ENCODE measurements at places on chromosomes 2 and 18. TPM values are rescaled to one million over a fixed set of nuclear protein-coding genes. Genes with fewer than 3 reads are reported as not detected.

The IGFBP5 gene
- total RNA-seq, result 3.9 TPM

The SATB2 gene
- 13.8 TPM for total RNA-seq

The MATN3 gene
- total RNA-seq, result not detected

The TDRD15 gene
- not detected for total RNA-seq

The LBX2 gene
- total RNA-seq, result 10.1 TPM

The SP140 gene
- total RNA-seq, result 2.6 TPM

The POTEC gene
- not detected for total RNA-seq

The TBR1 gene
- total RNA-seq, result 0.17 TPM

The UPP2 gene
- total RNA-seq, result not detected

- peak; percentile 78 for DNase-seq
Observed at GRCh38 chr18:57803103-57803969, at the start of gene ATP8B1. Gene ATP8B1 (minus strand): TSS chr18:57803315. CDS start chr18:57731807, 71,508 bp downstream.

DNA sequence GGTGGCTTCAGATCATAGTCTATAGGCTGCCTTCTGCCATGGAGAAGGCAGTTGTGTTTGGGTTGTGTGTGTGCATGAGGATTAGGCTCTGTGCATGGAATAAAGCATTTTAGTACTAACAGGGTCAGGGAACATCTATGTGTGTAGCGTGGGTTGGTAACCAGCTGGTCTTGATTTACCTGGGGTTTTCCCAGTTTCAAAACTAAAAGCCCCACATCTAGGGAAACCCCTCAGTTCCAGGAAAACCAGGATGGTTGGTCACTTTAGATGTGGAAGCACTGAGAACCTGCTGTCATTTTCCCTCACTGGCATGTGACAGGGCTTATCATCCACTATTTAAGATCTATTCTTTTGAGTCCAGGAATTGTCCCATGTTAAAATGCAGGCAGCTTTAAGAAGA is 116.3 kb downstream of the POLE4 start:
- no peak for DNase-seq

DNA sequence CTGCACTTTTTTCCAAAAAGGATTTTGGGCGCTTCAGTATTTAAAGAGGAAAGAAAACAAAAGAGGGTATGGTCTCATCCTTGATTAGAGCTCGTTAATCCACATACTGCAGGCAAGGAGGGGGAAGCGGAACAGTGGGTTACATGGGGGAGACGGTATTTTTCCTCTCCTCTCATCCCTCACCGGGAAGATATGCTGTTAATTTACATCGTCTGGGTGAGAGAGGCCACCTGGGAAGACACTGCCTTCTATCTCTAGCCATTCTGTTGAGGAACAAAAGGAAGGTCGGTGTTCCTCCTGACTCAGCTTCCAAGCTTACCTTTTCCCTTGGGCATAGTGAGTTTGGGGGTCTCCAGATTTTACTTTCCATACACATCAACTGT is 52.3 kb downstream of the IMPA2 start:
- no peak for DNase-seq

DNA sequence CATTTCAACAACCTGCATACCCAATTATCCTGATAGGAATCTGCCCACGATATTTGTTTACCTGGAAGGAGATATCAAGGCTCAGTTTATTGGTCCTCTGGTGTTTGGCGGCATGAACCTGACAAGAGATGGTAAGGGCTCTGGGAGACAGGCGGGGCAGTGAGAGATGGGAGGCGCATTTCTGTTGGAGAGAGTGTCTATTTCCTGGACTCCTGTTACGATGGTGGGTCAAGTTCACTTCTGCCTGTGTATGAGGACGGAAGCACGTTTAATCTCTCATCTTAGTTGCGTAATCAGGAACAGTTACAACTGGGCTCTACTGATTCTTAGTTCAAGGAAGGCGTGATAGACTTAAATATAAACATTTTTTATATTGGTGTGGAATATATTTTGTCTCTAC is 8.9 kb downstream of the PDCL3 start:
- no peak for DNase-seq

GRCh38 chr2:73610111-73610510 is 32.1 kb downstream of the NAT8 start:
- no peak for DNase-seq

GRCh38 chr2:69011611-69012157 is 1.3 kb upstream of the ANTXR1 start:
- DNase-seq, result no peak

DNA sequence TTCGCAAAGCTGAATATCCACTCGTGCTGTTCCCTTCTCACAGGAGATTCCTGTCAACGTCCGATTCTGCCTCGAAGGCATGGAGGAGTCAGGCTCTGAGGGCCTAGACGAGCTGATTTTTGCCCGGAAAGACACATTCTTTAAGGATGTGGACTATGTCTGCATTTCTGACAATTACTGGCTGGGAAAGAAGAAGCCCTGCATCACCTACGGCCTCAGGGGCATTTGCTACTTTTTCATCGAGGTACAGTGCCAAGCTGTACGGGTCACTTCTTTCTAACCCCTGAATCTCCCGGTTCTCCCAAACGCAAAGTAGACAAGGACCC is 14.6 kb downstream of the CNDP2 start:
- DNase-seq, result no peak

DNA sequence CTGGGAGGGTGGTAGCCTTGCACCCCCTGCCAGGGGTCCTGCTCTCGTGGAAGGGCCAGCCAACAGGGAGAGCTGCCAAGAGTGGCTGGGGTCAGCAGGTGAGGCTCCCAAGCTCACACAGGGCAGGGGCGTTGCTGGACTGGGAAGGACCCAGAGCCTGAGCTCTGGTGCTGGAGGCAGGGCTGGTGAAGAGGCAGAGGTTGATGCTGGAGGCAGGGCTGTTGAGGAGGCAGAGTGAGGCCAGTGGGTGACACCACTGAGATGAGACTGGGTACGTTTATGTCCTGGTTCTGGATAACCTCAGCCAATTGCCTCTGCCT is 7.0 kb downstream of the ADRA2B start:
- DNase-seq, result no peak

DNA sequence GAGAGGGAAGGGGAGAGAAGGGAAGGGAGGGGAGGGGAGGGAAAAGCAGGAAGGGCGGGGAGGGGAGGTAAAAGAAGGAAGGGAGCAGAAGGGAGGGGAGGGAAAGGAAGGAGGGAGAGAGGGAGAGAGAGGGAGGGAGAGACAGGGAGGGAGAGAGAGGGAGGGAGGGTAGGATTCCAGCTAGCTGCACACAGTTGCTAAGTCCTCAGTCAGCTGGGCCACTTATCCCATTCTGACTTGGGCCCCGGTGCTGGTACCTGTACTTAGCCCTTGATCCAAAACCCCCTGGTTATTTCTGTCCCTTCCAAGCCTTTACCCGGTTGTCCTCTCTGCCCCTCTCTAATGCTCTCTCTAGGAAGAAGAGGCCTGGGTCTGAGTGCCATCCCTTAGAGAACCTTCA is 211.4 kb downstream of the TTC32 start:
- no peak for DNase-seq

All from HCT116 (cell line).